Inflammatory macrophage treated with lipopolysaccharide for 4 hours (primary cell): ENCODE measurements at places on chromosomes 1 and 21.
A peak's percentile ranks its signal among the peaks of the same experiment; 100 is the strongest.

GRCh38 chr1:6466023-6466422 lies at the start of gene TNFRSF25:
TSS of gene TNFRSF25 (minus strand) at chr1:6466173. CDS start at chr1:6466107, 66 bp downstream.
- no peak for DNase-seq

GRCh38 chr1:107810291-107810951 lies 154.6 kb downstream of the VAV3 start:
- peak; percentile 44 for DNase-seq

DNA sequence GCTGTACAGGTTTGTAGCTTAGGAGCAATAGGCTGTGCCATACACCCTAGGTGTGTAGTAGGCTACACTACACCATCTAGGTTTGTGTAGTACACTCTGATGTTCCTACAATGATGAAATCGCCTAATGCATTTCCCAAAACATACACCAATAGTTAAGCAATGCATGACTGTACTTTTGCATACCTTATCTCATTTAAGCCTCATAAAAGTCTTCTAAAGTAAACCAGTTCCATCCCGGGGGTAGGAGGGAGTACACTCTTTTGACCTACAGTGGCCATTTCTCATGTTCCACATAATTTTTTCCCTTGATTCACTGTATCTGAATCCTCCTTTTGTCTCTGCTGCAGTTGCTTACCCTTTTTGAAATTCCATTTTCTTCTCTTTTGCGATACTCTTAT lies 12.2 kb downstream of the TRMT13 start:
- no peak for DNase-seq

DNA sequence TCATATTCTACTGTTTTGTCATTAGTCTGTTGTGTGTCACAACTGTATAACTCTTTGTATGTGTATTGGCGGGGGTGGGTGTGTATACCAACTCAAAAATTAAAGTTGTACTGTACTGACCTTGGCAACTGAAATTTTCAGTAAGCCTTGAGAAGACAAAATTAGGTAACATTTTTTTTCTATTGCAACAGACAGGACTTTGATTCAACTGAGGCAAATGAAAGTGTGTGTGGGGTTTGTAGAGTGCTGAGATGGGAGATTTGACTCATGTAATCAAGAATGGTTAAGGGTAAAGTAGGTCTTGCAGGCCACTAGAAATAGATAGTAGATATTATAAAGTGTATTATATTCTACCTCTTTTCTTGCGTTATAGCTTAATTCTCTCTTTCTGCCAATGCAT lies 14.6 kb upstream of the B3GALT2 start:
- DNase-seq: no peak

- peak; percentile 35 for DNase-seq
Measured at GRCh38 chr1:16012590-16013219, 5.1 kb downstream of the HSPB7 start.

DNA sequence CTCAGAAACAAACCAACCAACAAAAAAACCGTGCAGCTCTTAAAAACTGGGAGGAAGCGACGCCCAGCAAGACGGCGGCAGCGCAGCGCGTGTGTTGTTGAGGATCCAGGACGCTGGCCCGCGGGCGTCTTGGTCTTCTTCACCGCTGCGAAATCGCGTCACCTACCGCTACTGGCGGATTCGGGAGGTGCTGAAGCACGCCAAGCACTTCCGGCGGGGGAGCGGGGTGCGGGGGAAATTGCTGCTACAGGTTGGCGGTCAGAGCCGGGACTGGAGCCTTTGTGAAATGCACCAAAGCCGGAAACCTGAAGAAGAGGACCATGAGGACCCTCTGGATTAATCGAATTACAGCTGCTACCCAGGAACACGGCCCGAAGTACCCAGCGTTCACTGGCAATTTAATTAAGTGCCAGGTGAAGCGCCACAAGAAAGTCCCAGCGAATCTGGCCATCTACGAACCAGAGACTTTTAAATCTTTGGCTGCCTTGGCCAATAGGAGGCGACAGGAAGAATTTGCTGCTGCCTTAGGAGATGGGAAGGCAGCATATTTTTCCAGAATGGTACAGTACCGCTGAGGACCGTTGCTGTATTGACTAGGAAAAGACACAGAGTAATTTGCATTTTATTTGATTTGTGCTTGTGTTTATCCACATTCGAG lies 11.9 kb upstream of the RIPPLY3 start:
- DNase-seq: no peak

- DNase-seq: no peak
Measured at GRCh38 chr1:211036381-211037060, 97.4 kb downstream of the KCNH1 start.

DNA sequence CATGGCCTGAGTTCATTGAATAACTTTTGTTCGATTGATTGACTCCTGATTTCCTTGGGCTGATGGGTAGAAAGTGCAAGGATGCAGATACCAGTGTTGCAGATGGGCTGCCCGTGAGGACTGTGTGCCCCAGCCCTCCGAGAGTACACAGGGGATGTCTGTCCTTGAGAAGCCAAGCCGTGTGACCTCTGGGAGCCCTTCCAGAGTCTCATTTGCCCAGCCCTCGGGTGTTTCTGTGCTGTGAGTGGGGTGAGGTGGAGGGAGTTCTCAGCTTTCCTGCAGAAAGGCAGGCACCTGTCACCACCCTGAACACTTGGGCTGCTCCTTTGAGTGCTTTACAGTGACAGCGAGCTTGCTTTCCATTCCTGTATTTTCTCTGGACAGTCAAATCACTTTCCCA lies 96.4 kb upstream of the CACNA1E start:
- no peak for DNase-seq

DNA sequence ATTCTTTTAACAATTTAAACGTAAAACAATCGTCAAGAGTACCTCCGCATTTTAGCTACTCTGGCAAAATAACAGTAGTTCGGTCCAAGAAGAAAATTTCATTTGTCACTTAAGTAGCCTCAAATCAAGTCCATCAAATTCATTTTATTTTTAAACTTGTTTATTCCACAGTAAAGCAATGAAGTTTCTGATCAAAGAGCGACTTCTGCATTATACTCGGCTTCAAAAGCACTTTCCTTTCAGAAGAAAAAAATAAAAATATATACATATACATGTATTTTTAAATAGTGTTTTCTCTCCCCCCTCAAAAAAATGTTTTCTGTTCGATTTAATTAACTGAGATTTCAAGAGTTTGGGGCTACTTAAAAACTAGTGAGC lies 115.0 kb downstream of the RERE start:
- no peak for DNase-seq

DNA sequence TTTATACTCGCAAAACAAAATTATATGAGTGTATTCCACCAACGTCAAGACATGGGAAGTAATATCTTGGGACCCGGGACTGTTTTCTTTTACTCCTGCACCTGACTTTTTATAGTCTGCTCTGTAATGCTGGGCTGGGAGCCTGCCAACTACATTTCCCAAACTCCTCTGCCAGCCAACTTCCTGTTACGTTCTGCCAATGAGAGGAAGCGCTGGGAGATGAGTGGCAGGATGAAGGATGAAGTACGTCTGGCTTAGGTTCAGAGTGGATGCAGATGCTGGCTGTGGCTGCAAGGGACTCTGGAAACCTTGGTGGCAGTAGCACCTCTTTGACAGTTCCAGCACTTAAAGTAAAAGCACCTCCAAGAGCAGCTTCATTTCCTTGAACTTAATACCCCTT lies 59.6 kb downstream of the USP24 start:
- DNase-seq: peak; percentile 27

DNA sequence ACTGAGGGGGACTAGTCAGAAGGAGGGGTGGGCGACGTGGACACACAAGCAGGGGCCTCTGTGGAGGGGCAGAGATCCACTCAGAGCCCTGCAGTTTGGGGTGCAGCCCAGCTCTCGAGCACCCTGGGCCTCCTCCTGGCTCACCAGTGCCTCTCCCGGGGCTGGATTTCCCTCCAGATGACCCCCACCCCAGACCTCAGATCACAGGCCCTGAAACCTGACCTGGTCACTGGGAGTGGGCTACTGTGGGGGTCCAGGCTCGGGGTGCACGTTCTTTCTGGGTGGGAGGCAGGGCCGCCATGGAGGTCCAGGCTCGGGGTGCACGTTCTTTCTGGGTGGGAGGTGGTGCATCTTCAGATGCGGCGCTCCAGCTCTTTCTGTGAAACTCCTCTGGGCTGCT lies 10.3 kb upstream of the LHX4 start:
- DNase-seq: no peak

GRCh38 chr1:208047975-208048374 lies 137.1 kb upstream of the CD34 start:
- DNase-seq: no peak

GRCh38 chr1:93000751-93001175 lies 39.5 kb upstream of the DIPK1A start:
- no peak for DNase-seq

- no peak for DNase-seq
Measured at GRCh38 chr1:152747831-152748230, 10.0 kb upstream of the KPRP start.

DNA sequence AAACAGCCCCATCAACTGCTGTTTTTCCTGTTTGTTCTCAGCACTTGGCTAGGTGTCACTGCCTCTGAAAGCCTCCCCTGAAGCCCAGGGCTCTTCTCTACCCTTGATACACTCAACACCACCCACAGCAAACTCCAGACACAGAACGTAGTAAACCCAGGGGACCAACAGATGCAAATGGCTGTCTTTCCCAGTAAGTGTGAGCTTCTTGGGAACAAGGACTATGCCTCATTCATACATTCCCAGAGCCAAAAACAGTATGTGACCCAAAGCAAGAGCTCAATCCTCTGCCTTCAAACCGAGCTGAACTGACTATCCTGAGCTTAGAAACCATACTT lies 4.4 kb downstream of the LBR start:
- DNase-seq: no peak

- peak; percentile 80 for DNase-seq
Measured at GRCh38 chr1:209620487-209620884, 31.7 kb downstream of the LAMB3 start.
